ENCODE measurements at places on chromosomes 13 and 19. TPM values are rescaled to one million over a fixed set of nuclear protein-coding genes. Genes with fewer than 3 reads are reported as not detected.

The PIAS4 gene
- 26.4 TPM for total RNA-seq

The TRPC4 gene
- 11.1 TPM for total RNA-seq

The SLC8A2 gene
- 3.3 TPM for total RNA-seq

The CLEC11A gene
- total RNA-seq, result not detected

The ZNF700 gene
- not detected for total RNA-seq

The CNFN gene
- 0.61 TPM for total RNA-seq

The IQCN gene
- 1.3 TPM for total RNA-seq

The SPACA4 gene
- total RNA-seq, result not detected

The MBD3L2 gene
- 0.57 TPM for total RNA-seq

The VSTM2B gene
- not detected for total RNA-seq

The MISP3 gene
- 0.70 TPM for total RNA-seq

The MEIOSIN gene
- total RNA-seq, result not detected

The ZNF560 gene
- total RNA-seq, result not detected

The ITPKC gene
- 19.7 TPM for total RNA-seq

The LGI4 gene
- 0.29 TPM for total RNA-seq

The NCAN gene
- not detected for total RNA-seq

- no peaks in the 10 kb centered on the region for H3K36me3 ChIP-seq
- H3K27ac ChIP-seq, result no peak overlapping the region
- H3K27me3 ChIP-seq, result no peaks in the 10 kb centered on the region
Measured at GRCh38 chr13:25930653-25931052, 121.2 kb downstream of the SHISA2 start.

GRCh38 chr19:48728911-48729664 is 9.6 kb upstream of the MAMSTR start:
- no peak for DNase-seq
- peaks cover 6% of the 10 kb centered on the region for H3K4me1 ChIP-seq
- H3K27ac ChIP-seq, result no peak overlapping the region
- peaks cover 5% of the 10 kb centered on the region for H3K27me3 ChIP-seq
- H3K36me3 ChIP-seq, result no peaks in the 10 kb centered on the region

GRCh38 chr13:34006011-34006410 is 188.1 kb downstream of the RFC3 start:
- no peaks in the 10 kb centered on the region for H3K36me3 ChIP-seq
- H3K4me1 ChIP-seq, result no peaks in the 10 kb centered on the region
- H3K27me3 ChIP-seq, result no peaks in the 10 kb centered on the region
- H3K4me3 ChIP-seq, result no peak overlapping the region

GRCh38 chr19:4445963-4446703 is 11.5 kb downstream of the UBXN6 start:
- no peak overlapping the region for H3K4me3 ChIP-seq
- H3K27ac ChIP-seq, result no peak overlapping the region
- H3K36me3 ChIP-seq, result peaks cover 9% of the 10 kb centered on the region
- no peak for DNase-seq
- H3K4me1 ChIP-seq, result no peaks in the 10 kb centered on the region
- H3K27me3 ChIP-seq, result no peaks in the 10 kb centered on the region

- peak overlapping the region; percentile 65 for H3K27ac ChIP-seq
- H3K27me3 ChIP-seq, result no peaks in the 10 kb centered on the region
- peaks cover 23% of the 10 kb centered on the region for H3K4me1 ChIP-seq
- DNase-seq, result no peak
- peaks cover 20% of the 10 kb centered on the region for H3K36me3 ChIP-seq
Measured at GRCh38 chr13:110232756-110233155, 74.2 kb downstream of the COL4A1 start.

GRCh38 chr19:1324806-1325567 is 39.3 kb downstream of the EFNA2 start:
- peak; percentile 57 for DNase-seq
- H3K4me1 ChIP-seq, result peaks cover 13% of the 10 kb centered on the region
- no peaks in the 10 kb centered on the region for H3K36me3 ChIP-seq
- H3K4me3 ChIP-seq, result peak overlapping the region; percentile 51
- H3K27me3 ChIP-seq, result peaks cover under 1% of the 10 kb centered on the region

DNA sequence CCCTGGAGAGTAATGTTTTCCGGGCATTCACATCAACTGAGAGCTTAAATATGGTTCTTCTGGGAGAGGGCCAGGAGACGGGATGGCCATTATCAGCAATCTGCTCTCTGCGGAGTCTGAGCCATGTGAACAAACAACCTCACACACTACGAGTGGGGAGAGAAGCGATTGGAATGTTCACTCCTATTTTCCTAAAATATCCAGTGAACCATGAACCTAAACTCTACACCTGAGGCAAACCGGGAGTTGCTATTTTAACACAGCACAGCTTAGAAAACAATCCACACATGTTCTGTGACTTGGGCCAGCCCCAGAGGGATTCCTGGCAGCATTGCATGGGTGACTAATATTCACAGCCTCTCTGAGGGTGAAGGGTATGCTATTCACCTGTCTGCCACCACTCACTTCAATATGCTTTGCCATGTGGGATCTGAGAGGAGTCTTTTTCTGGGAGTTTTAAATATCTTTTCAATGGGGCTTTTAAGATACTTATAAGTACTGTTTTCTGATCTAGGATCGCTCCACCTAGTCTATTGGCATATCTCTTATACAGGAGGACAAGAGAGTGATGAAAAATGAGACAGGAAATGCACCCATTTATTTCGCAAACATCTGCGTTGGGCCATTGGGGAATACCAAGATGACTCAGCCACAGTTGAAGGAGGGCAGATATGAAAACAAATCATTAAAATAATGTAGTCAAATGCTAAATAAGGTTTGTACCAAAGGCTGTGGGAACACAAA is 72.6 kb upstream of the SERP2 start:
- H3K4me1 ChIP-seq, result peaks cover 52% of the 10 kb centered on the region
- H3K4me3 ChIP-seq, result no peak overlapping the region
- peak; percentile 95 for DNase-seq

- H3K4me1 ChIP-seq, result no peaks in the 10 kb centered on the region
- no peak for DNase-seq
- H3K27me3 ChIP-seq, result no peaks in the 10 kb centered on the region
- H3K4me3 ChIP-seq, result no peak overlapping the region
- no peak overlapping the region for H3K27ac ChIP-seq
Measured at GRCh38 chr19:43332058-43332922, 21.2 kb upstream of the CD177 start.

DNA sequence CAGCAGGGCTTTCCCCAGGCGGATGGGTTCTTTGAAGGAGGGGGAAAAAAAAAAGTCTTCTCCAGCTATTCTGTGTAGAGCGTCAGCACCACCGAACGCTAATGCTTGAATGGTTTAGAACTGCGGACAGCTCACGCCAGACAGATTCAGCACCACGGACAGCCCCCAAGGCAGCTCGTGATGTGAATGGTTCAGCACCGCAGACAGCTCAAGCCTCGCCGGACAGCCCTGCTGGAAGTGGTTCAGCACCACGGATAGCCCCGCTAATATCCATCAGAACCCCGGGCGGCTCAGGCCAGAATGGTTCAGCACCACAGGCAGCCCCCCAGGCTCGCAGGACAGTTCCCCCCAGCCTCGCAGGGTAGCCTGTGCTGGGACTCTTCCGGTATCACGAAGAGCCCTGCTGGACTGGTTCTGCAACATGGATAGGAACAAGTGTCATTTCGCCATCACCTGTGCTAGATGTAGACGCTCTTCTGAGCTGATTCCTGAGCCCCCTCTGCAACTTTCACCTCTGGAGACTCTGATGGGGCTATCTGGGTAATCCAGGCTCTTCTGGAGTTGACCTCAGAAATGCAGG is 4.9 kb upstream of the SMIM17 start:
- H3K27me3 ChIP-seq, result no peaks in the 10 kb centered on the region
- DNase-seq, result peak; percentile 71
- no peak overlapping the region for H3K4me3 ChIP-seq
- no peaks in the 10 kb centered on the region for H3K4me1 ChIP-seq
- no peaks in the 10 kb centered on the region for H3K36me3 ChIP-seq
- no peak overlapping the region for H3K27ac ChIP-seq

GRCh38 chr13:20221772-20222171 is 10.3 kb downstream of the GJB6 start:
- DNase-seq, result no peak
- no peak overlapping the region for H3K27ac ChIP-seq
- H3K27me3 ChIP-seq, result peaks cover 15% of the 10 kb centered on the region
- no peaks in the 10 kb centered on the region for H3K36me3 ChIP-seq
- no peaks in the 10 kb centered on the region for H3K4me1 ChIP-seq

- no peak overlapping the region for H3K4me3 ChIP-seq
- H3K27me3 ChIP-seq, result no peaks in the 10 kb centered on the region
- no peak overlapping the region for H3K27ac ChIP-seq
- H3K36me3 ChIP-seq, result no peaks in the 10 kb centered on the region
Measured at GRCh38 chr13:111898956-111899713, 167.8 kb upstream of the SOX1 start.

DNA sequence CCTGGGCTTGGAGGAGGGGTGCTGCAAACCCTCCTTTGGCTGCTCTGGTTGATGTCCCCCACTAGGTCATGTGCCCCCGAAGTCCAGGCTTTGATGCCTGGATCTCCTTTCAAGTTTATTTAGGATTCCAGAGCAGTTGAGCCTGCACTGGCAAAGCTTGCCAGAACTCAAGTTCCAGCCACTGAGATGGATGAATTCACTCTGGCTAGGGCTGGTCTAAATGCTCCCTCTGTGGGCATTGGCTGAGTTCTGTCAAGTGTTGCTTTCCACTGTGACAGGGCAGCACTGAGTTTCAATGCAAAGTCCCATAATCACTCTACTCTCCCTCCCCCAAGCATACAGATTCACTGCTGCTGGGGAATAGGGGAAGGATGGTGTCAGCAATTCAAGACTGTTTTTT is 17.8 kb upstream of the LMO7 start:
- H3K27me3 ChIP-seq, result no peaks in the 10 kb centered on the region
- H3K4me3 ChIP-seq, result no peak overlapping the region
- H3K36me3 ChIP-seq, result no peaks in the 10 kb centered on the region

GRCh38 chr13:39329182-39329639 is 273.8 kb downstream of the LHFPL6 start:
- H3K4me1 ChIP-seq, result no peaks in the 10 kb centered on the region
- H3K27me3 ChIP-seq, result no peaks in the 10 kb centered on the region
- H3K4me3 ChIP-seq, result no peak overlapping the region
- DNase-seq, result peak; percentile 8

DNA sequence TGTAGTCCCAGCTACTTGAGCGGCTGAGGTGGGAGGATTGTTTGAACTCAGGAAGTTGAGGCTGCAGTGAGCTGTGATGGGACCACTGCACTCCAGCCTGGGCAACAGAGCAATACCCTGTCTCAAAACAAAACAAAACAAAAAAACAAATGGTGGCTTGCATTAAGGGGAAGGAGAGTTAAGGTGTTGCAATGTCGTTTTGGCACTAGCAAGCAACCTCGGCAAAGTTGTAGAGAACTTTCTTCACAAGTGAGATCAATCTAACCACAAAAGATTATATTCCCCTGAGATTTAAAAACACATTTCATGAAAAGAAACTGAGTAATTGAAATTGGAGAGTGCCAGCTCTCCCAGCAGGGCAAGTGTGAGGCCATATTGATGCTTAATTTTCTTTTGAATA is 153.7 kb downstream of the KLF5 start:
- no peak overlapping the region for H3K4me3 ChIP-seq
- no peak for DNase-seq
- no peaks in the 10 kb centered on the region for H3K27me3 ChIP-seq
- H3K36me3 ChIP-seq, result no peaks in the 10 kb centered on the region

DNA sequence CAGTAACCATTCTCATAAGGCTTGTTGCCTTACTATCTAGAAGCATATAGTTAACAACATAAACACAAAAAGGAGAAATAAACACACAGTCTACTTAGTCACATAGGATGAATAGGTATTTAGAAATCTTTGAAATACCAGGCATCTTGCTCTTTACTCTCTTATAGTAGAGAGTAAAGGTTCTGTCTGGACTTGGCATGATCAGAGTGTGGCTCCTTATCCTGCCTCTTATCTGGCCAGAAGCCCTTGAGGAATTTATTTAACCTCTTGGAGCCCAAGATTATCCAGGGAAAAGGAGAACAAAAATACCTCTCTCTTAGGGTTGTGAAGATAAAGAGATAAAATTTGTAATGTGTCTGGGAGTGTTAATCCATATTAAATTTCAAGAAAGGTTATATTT is 100.2 kb upstream of the MBNL2 start:
- peaks cover 44% of the 10 kb centered on the region for H3K4me1 ChIP-seq
- peak; percentile 73 for DNase-seq
- peak overlapping the region; percentile 19 for H3K4me3 ChIP-seq
- H3K36me3 ChIP-seq, result no peaks in the 10 kb centered on the region

DNA sequence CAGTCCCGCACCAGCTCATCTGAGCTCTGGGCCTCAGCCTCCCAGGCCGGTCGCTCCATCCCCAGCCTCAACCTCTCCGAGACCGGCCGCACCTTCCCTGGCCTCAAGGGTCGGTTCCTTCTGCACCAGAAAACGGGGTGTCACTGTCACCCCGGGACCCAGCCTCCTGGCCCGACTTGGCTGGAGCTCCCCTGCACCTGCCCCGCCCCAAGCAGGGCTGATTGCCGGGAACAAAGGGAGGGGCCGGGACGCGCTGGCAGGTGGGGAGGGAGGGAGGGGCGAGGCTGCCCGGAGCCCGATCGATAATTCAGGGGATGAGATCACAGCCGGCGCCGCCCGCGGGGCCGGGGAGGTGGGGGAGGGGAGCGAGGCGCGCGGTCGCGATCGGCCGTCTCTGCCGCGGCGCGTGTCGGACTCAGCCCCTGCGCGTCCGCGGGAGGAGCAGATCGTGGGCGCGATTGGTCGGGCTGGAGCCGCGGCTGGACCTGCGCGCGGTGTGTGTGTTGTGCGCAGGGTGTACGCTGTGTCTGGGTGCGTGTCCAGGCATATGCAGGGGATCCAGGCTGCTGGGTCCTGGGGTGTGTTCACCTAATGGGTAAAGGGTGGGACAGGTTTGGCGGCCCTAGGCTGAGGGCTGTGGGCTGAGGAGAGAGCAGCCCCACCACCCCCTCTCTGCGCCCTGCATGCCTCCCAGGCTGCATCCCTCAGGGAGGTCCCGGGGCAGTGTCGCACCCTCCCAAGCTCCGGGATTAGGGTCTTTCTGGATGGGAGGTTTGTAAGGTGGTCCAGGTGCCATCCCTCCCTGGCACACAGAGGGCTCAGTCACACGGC is 1.1 kb upstream of the SHC2 start:
- no peak for DNase-seq
- H3K27me3 ChIP-seq, result peaks cover 2% of the 10 kb centered on the region
- no peak overlapping the region for H3K27ac ChIP-seq
- H3K36me3 ChIP-seq, result no peaks in the 10 kb centered on the region
- H3K4me1 ChIP-seq, result peaks cover 5% of the 10 kb centered on the region
- H3K4me3 ChIP-seq, result no peak overlapping the region

DNA sequence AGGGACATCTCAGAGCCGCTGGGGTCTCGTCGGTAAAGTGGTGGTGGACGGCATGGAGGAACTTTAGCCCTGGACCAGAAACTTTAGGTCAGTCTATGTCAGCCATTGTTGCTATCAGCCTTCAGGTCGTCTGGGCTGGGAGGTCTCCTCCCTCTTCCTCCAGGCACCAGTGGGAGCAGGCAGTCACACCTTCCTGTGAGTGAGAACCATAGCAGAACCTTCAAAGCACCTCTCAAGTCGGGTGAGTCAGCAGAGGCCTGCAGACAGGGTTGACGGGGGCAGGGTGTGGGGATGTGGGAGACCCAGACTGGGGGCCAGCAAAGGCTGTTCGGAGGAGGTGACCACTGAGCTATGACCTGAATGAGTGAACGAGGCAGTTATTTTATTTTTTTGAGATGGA is 15.4 kb upstream of the SBNO2 start:
- peaks cover 7% of the 10 kb centered on the region for H3K4me1 ChIP-seq
- no peak overlapping the region for H3K4me3 ChIP-seq
- no peaks in the 10 kb centered on the region for H3K27me3 ChIP-seq

Data from astrocyte (in vitro differentiated cells and primary cell).